Right kidney (tissue), 9 donors: ENCODE measurements at places on chromosomes 7 and 10.

GRCh38 chr7:95316588-95316987 is 7.7 kb downstream of the PON1 start:
- DNase-seq: no peak

- no peak for DNase-seq
Measured at GRCh38 chr7:81707196-81707595, 62.7 kb downstream of the HGF start.

DNA sequence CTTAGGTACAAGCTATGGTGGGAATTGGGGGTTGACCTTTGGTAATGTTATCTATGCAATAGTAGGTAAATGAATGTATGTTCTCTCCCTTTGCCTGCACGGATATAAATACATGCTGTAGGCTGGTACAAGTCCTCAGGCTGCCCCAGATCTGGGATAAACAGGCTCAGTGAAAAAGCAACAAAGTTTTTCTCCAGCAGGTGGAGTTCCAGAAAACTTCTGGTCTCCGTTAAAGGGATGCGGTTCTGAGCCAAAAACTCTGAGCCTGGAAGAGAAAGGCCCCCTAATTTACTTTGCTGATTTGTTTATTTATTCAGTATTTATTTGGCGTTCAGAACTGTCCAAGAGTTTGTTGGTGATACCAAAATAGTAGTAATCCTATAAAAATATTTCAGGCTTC is 204.7 kb downstream of the ADRA2A start:
- no peak for DNase-seq

DNA sequence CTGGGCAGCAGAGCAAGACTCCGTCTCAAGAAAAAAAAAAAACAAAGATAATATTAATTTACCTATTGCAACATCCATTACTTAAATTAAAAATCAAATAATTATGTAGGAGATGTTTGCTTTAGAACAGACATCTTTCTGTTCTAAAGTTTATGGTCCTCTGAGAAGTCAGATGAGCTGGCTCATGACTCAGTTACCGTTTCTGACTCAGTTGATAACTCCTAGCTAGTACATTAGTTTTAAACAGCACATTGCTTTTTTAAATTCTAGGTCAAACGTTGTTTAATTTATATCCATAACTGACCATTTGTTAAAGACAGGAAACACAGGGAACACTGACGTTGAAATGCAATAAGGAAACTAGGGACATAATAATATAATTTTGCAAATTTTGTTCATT is 162.7 kb downstream of the ETV1 start:
- DNase-seq: no peak

DNA sequence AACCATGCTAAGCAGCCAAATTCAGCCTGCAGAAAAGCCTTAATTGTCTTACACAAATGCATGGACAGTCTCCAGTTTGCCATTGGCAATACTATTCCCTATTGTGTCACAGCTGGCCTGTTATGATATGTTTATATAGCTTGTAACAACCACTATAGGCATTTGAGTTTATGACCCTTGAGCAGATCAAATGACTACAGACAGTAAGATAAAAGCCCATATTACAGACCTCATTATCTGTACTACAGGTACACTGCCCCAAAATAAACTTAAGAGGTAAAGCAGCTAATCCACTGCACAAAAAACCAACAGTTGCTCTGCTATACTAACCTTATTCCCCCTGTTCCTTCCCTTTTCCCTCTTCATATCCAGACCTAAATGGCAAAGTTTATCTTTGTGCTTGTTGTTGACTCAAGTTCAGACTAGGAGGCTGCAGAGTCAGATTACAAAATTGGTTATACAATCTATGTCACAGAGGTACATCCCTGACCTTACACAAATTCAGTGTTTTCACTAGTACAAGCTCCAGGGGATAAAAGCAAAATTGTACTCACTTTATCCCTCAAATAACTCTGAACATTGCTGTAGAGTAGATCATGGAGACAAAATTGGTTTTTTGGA is 218.4 kb downstream of the GRM8 start:
- DNase-seq: no peak

- DNase-seq: no peak
Measured at GRCh38 chr7:8747338-8747737, 313.9 kb downstream of the NXPH1 start.

GRCh38 chr7:116862951-116863670 is 724 bp downstream of the CAPZA2 start:
- DNase-seq: peak; percentile 79

GRCh38 chr7:45081670-45081974 is 7.1 kb downstream of the NACAD start:
- DNase-seq: no peak

DNA sequence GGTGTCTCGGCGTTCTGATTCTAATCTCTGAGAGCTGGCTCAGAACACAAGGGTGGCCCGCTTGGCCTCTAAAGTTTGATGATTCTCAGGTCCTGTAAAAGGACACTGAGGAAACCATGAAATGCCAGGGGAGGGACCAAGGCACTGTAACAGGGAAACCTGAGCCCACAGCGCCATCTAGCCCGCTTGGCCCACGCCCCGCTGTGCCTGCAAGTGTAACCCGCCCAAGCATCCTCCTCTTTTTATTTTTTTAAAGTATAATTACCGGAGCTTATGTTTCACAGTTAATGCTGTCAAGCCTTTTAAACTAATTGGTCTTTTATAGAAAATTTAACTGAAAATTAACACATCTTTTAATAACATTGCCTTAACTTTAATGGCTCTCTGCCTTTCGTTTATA is 734.7 kb downstream of the KCNMA1 start:
- DNase-seq: no peak

DNA sequence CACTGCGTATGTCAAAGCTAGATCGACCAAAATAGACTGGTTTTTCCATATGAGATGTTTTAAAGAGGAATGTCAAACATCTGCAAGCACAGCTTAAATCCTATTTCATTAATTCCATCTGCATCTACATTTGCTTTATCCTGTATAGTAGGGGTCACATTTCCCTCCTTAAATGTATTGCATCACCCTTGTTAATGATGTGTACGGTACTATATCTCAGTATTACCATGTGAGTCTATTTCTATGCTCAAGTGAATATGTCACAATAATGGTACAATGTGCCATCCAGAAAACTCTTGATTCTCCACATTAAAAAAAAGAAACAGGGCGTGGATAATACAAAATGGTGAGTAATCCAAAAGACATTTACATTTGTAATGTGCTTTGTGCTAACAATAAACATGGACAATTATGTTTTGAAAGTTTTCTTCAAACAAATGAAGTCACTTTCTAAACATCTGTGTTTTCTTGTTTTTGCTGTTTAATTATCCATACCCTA is 56.6 kb downstream of the TWIST1 start:
- DNase-seq: no peak

GRCh38 chr10:72104472-72105097 is 16.2 kb upstream of the SPOCK2 start:
- no peak for DNase-seq

DNA sequence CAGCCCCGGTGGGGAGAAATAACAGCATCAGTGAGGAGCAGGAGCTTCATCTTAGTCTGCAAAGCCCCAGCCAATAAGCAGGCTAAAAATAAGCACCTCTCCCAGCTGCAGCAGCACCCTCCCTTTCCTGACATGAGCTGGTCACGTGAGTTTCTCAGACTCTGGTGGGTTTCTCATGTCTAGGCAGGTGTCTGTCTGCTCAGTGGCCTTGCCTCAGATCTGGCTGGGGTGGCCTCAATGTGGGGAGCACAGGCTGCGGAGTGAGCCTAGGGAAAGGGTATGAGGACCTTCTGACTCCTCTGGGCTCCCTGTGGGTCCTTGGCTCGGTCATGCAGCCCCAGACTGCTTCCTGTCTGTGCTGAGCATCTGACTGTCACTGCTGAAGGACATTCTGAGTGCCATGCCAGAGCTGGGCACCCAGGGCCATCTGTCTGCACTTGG is 81.6 kb upstream of the LRRC4 start:
- DNase-seq: no peak

DNA sequence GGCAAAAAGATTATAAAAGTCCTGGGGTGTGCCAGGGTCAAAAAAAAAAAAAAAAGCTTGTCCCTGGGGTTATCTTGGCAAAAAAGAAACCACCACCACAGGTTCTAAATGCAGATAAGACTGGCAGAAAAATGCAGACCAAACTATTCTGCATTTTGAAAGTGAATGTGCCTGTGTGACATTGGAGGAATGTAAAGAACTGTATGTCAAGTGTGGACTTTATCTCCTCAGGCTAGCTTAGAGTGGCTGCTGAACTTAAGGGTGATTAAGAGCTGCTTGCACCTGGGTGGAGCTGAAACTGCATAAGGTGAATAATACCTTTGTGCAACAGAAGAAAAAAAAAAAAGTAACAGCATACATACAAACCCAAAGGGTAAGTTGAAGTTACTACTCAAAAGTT is 1.3 kb upstream of the NAPEPLD start:
- DNase-seq: no peak

DNA sequence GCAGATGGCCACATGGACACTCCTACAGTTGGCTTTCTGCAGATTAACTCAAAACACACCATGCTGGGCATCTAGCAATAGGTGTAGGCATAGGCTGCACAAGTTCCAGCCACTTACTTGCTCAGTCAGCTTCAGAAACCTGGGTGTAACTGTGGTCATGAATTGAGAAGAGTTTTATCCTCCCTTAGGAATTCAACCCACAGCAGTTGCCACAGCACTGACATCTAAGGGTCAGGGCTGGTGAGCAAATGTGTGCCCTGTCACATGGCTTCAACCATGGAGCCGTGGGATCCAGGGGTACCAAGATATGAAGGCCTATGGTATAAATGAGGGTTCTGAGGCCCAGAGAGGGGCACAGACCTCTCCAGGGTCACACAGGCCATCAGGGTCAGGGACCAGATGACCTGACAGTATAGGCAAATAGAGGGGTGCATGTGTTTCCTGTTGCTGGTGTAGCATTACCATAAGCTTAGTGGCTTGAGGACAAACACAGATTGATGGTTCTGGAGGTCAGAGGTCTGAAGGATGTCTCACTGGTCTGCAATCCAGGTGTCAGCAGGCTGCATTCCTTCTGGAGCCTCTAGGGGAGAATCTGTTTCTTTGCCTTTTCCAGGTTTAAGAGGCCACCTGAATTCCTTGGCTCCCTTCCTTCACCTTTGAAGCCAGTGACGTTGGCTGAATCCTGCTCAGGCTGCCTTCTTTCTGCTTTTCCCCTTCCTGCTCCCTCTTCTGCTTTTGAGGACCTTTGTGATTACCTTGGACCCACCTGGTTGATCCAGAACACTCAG is 24.1 kb downstream of the MINDY4 start:
- no peak for DNase-seq

GRCh38 chr7:157111311-157111710 is 27.4 kb upstream of the UBE3C start:
- DNase-seq: no peak

DNA sequence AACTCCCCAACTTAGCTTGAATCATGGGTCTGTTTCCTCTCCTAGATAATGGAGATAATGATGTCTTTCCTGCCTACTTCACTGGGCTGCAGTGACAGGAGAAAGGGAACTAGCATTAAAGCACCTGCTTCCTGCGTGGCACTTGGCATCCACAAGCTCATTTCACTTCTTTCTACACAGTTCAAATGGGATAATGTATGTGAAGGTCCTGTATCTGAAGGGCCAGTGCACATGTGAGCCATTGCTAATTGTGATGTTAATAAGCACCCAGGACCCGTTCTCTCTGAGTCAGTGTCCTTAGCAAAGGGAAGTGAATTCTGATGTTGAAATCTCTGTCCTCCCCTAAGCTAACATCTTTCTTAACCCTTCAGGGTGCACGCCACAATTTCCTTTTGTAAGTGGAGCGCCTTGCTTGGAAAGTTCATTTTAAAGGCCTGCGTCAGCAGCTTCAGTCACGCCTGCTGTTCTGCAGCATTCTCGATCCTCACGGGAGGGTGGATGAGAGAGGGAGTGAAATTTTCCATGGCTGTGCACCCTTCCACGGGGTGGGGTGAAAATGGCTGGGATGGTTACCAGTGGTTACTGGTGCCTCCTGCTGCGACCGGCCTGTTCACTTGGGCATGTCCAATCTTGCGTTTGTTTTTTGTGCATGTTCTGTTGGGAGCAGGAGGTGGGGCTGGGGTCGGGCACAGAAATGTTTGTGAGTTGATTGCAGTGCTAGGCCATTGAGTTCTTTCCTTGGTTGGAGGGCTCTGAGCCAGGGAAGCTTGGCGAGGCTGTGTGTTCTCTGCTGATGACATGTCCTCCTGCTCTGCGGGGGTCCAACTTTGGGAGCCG is 59.2 kb downstream of the HK1 start:
- peak; percentile 46 for DNase-seq

- DNase-seq: no peak
Measured at GRCh38 chr10:114328441-114328812, 75.9 kb downstream of the AFAP1L2 start.

GRCh38 chr7:112293416-112293815 is 86.9 kb downstream of the ZNF277 start:
- no peak for DNase-seq

DNA sequence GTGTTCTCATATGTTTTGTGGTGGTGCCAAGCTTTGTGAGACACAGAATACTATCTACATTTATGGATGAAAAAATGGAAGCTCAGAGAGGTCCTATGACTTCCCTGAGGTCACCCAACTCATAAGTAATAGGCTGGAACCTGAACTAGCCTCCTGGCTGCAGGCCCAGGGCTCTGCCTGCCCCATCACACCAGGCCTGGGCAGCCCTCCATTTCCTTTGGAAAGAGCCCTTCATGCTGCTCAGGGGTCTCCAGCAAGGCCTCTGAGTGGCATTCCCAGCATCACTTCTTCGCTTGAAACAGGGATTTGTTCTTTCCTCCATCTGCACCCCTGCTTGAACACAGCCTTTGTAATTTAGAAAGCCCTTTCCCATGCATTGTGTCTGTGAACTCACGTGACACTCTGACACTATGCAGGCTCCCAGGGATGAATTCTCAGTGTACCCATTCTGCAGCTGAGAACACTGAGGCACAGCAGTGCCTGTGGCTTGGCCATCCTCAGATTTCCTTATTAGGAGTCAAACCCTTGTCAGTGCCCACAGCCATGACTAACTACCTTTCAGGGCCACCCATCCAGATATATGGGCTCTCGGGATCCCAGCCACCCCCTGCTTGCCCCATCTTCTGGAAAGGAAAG is 127.8 kb upstream of the PPIF start:
- DNase-seq: no peak

DNA sequence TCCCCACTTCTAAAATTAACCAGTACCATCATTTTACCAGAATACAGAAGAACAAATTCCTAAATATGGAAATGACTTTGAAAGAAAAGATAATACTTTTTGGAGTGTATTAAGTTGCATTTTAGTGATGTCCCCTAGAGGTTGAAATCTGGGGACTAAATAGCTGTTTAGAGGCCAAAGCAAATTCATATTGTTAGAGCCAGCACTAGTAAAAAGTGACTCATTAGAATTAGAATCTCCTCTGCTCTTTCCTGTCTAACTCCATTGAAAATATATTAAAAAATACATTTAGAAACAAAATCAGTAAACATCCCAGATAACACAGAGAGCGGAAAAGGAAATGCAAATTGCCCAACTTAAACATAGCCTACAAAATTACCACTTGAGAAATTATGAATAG is 1189.6 kb upstream of the C7orf33 start:
- no peak for DNase-seq
